ENCODE measurements at places on chromosomes 5 and 9. TPM values are rescaled to one million over a fixed set of nuclear protein-coding genes. Genes with fewer than 3 reads are reported as not detected.

Gene C5orf52
- not detected for total RNA-seq

Gene LHX3
- total RNA-seq: not detected

Gene DPYSL3
- 89.6 TPM for total RNA-seq

DNA sequence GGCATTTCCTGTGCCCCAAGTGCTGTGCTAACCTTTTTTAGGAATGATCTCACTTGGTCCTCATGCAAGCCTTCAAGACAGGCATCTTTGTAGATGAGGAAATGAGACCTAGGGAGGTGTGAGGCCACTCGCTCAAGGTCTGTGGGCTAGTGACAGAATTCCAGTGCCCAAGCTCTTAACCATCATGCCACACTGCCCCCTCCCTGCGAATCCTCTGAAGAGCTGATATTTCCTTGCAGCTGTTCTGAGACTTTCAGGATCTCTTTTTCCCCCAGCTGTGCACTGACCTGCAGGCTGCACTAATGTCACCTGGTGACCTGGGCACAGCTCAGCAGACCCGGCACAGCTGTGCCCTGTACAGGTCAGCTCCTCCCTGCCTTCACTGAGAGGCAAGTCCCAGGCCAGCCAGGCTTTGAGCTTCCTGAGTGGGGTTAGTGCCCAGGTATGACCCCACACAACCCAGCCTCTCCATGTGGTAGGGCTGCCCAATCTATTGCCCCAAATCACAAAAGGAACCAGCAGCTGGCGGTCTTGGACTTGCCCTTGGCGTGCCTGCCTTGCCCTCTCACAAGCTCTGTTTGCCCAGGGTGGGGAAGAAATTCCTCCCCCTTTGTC lies 32.7 kb downstream of the MORN5 start:
- no peak for DNase-seq

Gene TAF11L10
- total RNA-seq: not detected

- no peak for DNase-seq
Measured at GRCh38 chr5:171412186-171412585, 7.3 kb upstream of the FGF18 start.

- no peak for DNase-seq
Measured at GRCh38 chr9:137306066-137306849, 4.2 kb upstream of the NRARP start.

DNA sequence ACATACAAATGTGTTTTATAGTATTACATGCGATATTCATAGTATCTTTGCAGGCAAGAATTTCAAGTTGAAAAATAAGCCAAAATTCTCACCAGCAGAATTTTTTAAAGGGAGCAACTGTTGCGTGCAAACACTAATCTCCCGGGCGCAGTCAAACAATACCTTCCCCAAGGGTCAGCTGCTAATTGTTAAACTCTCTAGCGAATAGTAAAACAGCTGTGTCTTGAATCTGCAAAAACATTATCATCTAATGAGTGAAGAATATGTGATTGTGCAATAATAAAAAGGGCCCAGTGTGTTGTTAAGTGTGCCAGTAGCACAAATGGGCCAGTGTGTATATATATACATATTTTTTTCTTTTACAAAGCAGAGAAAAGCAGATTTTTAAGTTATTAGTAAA lies 131.4 kb downstream of the CCDC192 start:
- DNase-seq: peak; percentile 80

DNA sequence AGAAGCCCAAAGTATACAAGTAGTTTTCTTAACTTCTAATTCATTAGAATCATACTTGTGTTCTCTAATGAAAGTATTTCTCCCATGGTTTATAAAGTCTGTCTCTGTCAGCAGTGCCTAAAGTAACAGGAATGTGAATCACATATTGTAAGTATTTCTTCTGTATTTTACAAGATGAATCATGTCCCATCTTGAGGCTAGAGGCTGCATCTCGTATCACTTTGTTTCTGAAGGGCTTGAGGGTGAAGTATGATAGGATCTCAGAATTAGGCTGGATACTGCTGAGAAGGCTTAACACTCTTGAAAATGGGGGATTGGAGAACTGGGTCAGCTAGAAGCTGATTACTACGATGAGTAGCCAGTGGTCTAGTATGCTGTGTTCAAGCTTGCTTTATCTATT lies 242.2 kb upstream of the ACTBL2 start:
- DNase-seq: peak; percentile 37
